Diencephalon (tissue), 1 donor: ENCODE measurements at places on chromosomes 2 and 18. TPM values are rescaled to one million over a fixed set of nuclear protein-coding genes. Genes with fewer than 3 reads are reported as not detected.

The DLGAP1 gene
- total RNA-seq: 47.3 TPM

The UGT1A9 gene
- not detected for total RNA-seq

The INPP5D gene
- total RNA-seq: 6.5 TPM

The MAP3K19 gene
- 9.5 TPM for total RNA-seq

The EFR3B gene
- 72.9 TPM for total RNA-seq

The COLEC12 gene
- 16.8 TPM for total RNA-seq

The SERPINB10 gene
- total RNA-seq: 0.46 TPM

The OSR1 gene
- total RNA-seq: 2.5 TPM

The SIX3 gene
- 7.4 TPM for total RNA-seq

The GALNT13 gene
- total RNA-seq: 37.8 TPM

The SRD5A2 gene
- 0.23 TPM for total RNA-seq

The NOSTRIN gene
- total RNA-seq: 6.0 TPM

The MAL gene
- not detected for total RNA-seq

The GPR45 gene
- total RNA-seq: 1.8 TPM

The MYCN gene
- total RNA-seq: 25.4 TPM

The REG3G gene
- total RNA-seq: not detected

The CAPN14 gene
- total RNA-seq: 0.69 TPM

The NXPH2 gene
- total RNA-seq: 19.4 TPM

The STAT1 gene
- total RNA-seq: 36.4 TPM

The ELAC1 gene
- total RNA-seq: 10.4 TPM

The NYAP2 gene
- 16.1 TPM for total RNA-seq

The AQP4 gene
- total RNA-seq: 549 TPM

The CLHC1 gene
- 27.5 TPM for total RNA-seq

The RNF152 gene
- total RNA-seq: 144 TPM
